ENCODE measurements at places on chromosomes 12 and 14.

DNA sequence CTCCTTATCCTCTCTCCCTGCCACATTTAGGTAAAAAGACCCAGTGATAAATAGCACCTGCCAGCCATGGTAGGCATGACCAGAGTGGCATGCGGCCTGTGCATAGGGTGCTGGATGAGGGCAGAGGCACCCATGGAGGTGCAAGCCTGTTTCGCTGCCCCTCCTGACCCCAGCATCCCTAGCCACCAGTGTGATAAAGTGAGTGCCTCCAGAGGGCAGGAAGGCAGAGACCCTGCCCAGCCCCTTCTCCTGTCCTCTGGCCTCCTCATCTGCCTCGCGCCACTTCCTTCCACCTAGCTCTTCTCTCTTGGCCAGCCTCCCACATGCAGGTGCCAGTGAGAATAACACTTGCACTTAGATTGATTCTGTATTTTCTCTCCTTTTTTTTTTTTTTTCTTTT lies 108.3 kb upstream of the FUT8 start:
- DNase-seq: no peak

DNA sequence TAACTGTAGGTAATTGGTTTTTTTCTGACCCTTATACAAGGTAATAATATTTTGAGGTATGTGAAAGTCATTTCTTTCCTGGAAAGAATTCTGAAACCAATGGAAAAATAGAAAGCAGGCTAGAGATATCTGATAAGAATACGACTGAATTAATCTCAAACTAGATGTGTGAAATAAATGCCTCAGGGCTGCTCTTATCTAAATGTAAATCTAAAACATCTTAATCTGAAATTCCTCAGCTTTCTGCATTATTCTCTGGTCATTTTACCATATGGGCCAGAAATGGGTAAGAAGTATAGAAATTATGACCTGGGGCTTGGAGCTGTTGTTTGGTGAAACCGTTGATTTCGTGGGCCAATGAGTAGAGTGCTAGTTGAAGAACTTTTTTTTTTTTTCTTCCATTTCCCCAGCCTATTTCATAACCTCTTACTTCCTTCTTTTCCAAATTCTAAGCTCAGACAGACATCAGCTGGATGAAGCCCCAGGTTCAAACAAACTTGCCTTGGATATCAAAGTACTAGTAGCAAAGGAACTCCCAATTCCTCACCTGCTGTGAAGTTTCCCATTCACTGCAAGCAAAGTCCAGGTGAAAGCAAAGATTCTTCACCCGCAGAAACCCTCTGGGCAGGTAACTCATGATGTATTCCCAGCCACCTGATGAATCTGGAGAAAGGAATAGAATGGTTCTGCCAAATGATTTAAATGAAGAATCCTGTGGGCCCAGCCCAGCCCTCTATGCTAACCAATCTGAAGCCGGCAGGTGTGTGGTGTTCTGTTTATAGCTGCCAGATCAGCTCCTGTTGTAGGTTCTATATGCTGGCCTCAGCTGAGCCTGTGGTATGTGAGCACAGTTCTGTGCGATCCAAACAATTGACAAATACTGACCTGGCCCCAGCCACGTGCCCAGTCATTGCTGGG lies 9.7 kb upstream of the FOS start:
- no peak for DNase-seq

DNA sequence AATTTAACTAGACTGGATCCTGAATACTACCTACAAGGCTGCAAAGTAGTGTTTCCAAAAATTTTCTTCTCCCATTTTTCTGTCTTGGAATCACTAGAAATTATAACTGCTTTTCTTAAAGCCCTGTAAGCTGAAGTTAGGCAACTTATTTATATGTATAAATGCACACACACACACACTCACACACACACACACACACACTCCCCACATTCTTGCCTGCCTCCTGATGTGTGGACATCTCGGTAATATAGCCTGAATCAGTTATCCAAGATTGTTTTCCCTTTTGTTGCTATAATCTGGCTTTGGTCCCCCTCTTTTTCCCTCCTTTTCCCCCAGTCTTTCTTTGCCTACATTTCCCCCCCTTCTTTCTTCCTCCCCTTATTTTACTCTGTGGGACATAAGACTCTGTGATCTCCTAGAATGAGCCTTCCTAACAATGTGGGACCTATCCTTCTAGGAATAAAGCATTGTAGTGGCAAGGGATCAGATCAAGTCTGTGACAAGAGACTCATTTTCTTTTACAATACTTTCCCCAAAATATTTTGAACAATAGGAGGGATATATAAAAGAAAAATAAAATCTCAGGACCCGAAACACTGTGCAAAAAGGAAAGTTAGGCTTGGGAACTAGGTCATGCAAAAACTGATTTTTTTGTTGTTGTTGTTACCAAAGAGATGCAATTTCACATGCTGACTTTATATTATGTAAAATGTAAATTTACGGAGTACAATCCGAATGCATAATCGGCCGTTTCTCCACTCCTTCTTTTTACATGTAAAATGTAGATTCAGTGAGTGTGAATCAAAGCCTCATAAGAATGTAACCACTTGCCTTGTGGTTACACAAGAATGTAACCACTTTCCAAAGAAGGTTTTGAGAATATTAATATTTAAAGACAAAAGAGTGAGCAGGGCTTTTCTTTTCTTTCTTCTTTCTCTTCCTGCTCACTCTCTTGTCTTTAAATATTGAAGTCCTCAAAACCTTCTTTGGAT lies 26.3 kb upstream of the CD69 start:
- DNase-seq: no peak

DNA sequence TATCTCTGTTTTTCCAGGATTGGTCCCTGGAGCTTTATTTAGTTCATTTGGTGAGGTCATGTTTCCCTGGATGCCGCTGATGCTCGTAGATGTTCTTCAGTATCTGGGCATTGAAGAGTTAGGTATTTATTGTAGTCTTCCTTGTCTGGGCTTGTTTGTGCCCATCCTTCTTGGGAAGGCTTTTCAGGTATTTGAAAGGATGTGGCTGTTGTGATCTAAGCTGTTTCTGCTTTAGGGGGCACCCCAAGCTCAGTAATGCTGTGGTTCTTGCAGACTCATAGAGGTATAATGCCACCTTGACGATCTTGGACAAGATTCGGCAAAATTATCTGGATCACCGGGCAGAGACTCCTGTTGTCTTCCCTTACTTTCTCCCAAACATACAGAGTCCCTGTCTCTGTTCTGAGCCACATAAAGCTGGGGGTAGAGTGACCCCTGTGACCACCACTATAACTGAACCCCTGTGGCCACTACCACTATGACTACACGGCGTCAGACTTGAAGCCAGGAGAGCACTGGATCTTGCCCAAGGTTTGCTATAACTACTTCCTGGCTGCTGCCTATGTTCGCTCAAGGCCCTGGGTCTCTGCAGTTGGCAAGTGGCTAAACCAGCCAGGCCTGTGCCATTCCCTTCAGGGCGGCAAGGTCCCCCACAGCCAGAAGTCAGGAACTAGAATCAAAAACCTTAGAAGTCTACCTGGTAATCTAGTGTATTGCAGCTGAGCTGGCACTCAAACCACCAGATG lies 40.9 kb downstream of the FGD4 start:
- DNase-seq: no peak

- DNase-seq: no peak
Observed at GRCh38 chr14:46626876-46627275, 24.7 kb downstream of the RPL10L start.

DNA sequence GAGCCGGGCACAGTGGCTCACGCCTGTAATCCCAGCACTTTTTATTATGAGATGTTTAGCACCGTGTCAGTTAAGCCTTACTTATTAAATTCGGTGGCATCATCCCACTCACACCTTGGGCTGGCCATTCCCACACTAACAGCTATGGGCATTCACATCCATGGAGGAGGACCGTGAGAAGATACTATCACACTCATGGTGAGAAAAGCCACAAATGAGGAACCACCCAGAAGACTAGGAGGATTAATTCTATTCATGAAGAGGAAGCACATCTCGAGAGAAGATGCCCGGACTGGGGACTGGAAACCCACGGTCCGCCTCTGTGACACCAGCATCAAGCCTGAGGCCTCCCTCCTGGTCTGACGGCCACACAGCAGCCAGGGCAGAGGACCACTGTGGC lies 4.9 kb downstream of the CDC42BPB start:
- no peak for DNase-seq

DNA sequence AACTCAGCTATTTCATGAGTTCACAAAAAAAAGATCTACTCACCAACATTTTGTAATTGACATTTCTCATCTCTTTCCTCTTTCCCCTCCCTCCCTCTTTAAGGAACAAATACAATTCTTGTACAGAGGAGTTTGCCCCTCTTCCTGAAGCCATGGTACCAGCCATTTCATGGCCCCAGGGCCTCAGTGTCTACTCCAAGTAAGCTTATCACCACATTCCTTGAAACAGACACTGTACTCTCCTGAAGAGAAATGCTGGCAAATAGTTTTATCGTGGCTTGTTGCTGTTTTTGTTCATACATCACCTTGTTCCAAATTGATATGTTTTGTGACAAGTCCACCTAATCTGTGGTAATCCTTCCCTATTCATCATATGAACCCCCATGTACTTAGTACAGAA lies 29.7 kb upstream of the IGF1 start:
- DNase-seq: no peak

DNA sequence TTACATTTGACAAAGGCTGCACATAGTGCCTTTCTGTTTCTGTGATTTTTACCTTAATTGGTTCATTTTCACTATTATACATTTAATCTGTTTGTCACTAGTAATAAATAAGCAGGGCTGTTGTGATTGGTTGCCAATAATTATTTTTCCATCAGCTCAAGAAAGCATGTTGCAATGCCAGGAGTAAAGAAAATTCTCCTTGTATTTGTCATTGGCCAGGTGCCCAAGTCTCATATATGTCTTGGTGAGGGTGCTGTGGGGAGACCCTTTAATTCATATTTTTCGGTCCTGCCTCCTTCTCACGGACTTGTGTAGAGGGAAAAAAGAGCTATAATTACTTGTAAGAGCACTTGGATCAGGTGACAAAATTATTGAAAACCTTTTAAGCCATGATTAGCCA lies 108.0 kb downstream of the KITLG start:
- DNase-seq: no peak

- DNase-seq: no peak
Observed at GRCh38 chr12:9625019-9625418, 17.3 kb upstream of the KLRB1 start.

DNA sequence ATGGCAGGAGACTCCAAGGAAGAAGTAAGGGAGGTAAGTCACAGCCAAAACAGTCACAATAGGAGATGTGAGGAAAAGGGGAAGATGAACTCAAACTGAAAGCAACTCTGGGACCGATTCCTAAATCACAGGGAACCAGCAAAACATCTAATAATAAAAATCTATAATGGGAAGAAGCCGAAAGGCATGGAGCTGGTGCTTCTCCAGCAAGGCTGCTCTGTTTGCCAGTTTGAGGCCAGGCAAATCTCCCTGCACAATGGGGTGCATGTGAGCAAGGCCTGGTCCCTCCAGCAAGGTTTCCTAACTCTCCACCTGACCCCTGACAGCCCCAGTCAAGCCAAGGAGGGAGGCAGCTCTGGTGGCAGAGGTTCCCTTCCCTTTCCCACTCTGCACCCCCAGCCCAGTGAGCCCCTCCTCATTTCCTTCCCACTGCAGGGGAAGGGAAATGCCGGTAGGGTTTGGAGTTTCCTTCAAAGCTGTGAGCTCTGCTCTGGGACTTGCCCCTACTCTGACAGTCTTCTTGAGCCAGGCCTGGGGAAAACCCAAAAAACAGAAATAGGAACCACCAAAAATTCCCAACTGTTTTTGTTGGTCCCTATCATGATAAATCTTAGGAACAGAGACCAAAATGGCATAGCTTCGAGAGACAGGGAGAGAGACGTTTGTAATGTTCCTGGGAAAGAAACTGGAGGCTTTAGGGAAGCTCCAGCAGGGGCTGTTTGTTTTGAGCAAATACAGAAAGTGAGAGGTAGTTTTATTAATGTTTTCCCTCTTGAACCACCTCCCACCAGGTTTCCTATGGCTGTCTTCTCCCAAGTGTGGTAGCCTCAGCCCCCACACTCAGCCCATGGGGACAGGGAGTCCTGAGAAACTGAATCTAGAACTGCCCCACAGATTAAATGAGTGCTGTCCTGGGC lies 34.6 kb downstream of the FMNL3 start:
- DNase-seq: no peak

All from stimulated activated naive CD4-positive, alpha-beta T cell treated with Interleukin-2 at 50 U/mL for 16 hours (primary cell).